B cell (primary cell): ENCODE measurements at places on chromosomes 7 and 10.

DNA sequence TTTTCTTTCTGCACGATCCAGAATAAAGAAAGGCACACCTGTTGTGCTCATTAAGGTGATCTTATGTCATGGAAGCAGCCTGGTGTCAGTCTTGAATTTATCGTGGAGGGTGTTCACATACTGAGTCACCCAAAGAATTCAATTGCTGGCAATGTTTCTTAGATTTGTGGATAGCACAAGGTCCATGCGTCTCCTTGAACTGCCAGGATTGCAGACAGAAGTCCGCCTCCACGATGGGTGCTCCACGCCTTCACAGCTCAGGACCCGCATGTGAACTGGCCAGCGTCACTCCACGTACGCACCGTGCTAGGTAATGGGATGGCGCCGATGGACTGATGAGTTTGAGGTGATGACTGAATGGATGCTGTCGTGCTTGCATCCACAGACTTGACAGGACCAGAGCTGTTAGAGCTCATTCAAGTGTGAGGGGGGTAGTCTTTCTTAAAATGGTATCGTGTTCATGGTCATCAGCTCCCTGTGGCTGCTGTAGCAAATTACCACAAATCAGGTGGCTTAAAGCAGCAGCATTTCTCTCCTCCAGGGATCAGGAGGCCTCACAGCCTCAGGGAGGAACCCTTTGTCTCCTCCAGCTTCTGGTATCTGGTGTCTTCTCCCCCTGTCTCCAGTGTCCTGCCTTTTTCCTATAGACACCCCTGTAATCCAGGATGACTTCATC, 65.4 kb upstream of the DNAJB6 start:
- no peak for DNase-seq

GRCh38 chr7:5702876-5703571, 78.4 kb downstream of the RNF216 start:
- DNase-seq = no peak

- DNase-seq = no peak
Observed at GRCh38 chr10:102876747-102877153, 7.5 kb downstream of the AS3MT start.

DNA sequence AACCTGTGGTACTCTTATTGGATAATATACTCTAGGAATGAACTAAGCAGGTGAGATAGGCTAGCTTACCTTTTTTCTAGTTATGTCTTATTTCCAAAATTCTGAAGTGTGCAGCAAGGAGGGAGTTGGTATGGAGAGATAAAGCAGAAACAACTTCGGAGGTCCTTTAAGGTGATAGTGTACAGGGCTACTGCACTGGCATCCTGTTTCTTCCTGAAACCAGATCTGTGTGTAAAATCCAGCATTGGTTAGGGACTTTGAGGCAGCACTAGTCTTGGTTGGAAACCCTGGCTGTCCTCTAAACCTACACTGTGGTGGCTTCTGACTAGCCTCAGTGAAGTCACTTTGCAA, 66.9 kb upstream of the STRIP2 start:
- DNase-seq = no peak

DNA sequence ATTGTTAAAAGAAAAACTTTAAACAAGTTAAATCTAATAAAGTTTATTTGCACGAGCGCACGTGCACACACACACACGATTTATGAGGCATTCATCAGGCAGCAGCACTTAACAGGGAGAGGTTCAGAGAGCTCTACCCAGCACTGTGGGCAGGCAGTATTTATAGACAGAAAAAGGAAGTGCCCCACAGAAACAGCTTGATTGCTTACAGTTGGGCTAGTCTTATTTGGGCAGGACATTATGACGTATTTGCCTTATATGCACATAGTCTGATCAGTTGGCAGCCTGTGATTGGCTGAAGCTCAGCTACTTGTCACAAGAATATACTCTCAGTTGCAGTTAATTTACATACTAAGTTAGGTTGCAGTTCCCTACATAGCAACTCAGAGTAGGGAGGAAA, 1.2 kb upstream of the SDHAF3 start:
- peak; percentile 84 for DNase-seq

- DNase-seq = no peak
Observed at GRCh38 chr10:63919575-63920279, 398.5 kb downstream of the REEP3 start.

DNA sequence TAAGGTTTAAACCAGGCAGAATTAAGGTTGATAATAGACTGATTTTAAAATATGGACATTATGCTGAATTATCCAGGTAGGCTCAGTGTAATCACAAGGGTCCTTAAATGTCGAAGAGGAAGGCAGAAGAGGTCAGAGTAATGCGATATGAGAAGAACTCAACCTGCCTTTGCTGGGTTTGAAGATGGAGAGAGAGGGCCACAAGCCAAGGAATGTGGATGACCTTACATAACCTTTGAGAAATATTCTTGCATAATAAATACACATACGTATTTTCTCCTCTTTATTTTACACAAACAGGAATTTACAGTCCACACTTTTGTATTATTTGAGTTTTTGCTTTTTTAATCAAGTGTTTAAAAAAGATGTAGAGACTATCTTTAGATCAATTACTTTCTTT, 88.5 kb downstream of the ST7 start:
- no peak for DNase-seq

DNA sequence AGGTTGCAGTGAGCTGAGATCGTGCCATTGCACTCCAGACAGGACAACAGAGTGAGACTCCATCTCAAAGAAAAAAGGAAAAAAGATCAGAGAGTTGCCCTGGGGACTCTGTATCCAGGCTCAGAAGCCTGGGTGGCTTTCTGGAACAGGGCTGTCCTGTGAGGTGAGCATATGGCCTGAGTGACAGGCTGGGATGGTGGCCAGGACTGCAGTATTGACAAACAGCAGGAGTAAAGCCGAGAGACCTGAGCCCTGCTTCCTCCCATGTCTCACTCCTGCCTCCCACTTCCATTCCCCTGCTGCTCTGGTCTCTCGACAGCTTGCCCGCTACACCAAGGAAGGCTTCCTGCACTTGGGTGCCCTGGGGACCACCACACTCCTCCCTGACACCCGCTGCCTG, 578.5 kb downstream of the GALNT17 start:
- no peak for DNase-seq

GRCh38 chr7:108802650-108803049, 233.0 kb downstream of the DNAJB9 start:
- DNase-seq = no peak

GRCh38 chr7:108448584-108449505, 7.4 kb downstream of the NRCAM start:
- DNase-seq = no peak

GRCh38 chr10:81838950-81839349, 36.0 kb upstream of the NRG3 start:
- DNase-seq = no peak

DNA sequence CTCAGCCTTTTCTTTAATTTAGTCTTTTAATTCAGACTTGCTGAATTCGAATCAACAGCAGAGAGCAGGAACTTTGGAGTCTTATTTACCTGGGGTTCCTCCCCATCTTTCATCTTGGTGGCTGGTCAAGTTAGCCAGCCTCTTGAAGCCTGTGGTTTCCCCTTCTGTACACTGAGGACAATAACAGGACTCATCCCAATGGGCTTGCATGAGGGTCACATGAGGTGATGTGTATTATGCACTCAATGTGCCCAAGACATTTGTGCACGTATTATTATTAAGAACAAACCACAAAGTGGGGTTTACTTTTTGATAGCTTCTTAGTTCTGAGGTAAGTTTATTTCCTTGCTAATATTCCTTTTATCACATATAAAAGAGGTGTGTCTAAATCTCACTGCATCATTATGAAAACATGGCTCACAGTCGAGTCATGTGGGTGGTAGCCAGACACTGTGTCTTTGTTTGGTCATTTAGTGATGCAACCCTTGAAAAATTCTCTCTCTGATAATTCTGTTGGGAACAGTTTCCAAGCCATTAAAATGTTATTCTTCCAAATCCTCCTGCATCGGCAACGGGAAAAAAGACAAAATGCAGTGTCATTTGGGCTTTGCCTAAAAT, 86.5 kb upstream of the GRB10 start:
- DNase-seq = no peak

GRCh38 chr10:119834188-119834587, 38.5 kb downstream of the MCMBP start:
- no peak for DNase-seq

- peak; percentile 84 for DNase-seq
Observed at GRCh38 chr7:601595-602340, 82.1 kb upstream of the PDGFA start.
